H1 (cell line): ENCODE measurements at places on chromosomes 16 and 17.

DNA sequence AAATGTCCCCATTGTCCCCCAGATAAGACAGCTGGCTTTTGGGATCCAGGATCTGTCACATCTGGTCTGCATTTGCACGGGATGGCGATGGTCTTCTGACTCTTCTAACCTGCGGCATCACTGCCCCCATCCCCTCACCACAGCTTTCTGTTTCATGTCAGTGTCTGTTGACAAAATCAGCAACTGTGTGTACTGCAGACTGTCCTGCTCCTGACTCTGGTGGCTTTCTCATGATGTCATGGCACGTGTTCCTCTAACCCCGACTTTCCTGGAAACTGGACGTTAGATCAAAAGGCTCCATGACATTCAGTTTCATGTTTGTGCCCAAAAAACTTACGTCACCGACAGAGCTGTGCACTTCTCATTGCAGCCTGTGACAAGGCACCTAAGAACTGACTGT is 30.1 kb upstream of the CPNE2 start:
- DNase-seq: no peak

GRCh38 chr17:27548369-27548768 is 82.6 kb upstream of the LGALS9 start:
- no peak for DNase-seq

DNA sequence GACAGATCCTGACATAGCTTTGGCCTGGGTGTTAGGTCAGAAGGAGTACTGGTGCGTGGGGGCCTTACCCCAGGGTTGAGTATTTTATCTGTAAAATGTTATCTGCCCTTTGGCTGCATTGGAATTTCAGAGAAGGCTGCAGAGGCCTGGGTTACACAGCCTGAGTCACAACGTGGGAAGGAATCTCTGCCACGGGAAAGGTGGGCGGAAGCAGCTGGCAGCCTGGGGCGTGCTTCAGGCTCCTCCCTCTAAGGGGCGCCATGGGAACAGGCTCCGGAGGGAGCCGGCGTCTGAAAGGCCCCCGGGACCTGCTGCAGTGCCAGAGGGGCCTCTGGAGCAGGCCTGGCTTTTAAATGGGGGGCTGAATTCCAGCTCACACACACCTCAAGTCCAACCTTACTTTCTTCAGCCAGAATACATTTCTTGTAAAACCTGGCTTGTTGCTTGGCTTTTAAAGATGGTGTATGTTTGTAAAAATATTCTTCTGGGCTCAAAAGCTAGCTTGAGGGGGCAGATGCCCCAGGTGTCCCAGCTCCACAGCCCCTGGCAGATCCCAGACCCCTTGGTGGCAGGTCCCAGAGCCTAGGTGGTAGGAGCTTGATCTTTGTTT is 142.2 kb downstream of the RAB11FIP4 start:
- peak; percentile 79 for DNase-seq

DNA sequence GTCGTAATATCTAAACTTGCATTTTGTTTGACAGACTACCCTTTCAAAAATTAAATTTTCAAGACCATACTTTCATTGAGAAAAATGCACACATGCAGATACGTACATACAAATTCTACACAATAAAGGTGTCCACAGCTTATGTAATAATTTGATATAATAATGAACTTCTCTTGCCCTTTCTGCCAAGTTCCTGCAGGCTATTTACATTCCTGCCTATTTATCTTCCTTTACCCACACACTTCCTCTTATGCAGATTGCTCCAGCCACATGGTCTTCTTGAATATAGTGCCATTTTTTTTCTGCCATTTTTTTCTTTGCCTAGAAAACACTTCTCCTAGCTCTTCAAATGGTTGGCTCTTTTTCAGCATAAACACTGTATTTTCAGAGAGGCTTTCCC is 826.9 kb upstream of the CDH8 start:
- DNase-seq: no peak

DNA sequence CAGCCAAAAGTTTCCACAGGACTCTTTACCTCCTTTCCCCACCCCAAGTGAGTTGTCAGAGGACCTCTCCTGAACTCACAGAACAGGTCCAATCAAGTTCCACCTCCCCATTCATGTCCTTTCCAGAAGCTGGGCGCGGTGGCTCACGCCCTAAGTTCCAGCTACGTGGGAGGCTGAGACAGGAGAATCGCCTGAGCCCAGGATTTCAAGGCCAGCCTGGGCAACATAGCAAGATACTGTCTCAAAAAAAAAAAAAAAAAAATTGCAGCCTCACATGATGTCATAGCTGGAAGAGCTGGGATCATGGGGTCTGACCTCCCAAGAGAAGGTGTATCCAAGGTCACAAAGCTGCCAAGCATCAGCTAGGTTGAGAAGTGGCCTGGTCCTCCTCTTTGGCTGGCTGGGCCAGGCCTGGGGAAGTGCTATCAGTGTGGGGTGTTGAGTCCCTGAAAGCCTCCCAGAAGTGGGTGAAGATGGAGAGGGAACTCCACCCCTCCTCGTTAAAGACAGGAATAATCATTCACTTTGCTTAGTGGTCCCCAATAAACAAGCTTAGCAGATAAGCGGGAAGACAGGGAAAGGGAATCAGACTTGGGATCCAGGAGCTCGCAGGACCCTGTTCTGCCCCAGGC is 5.5 kb upstream of the MNT start:
- DNase-seq: no peak

GRCh38 chr17:73586921-73587602 is 57.2 kb downstream of the SDK2 start:
- no peak for DNase-seq

- no peak for DNase-seq
Observed at GRCh38 chr17:81941484-81942166, 4.5 kb upstream of the PYCR1 start.

GRCh38 chr17:18380471-18381157 is 3.0 kb downstream of the EVPLL start:
- DNase-seq: no peak

DNA sequence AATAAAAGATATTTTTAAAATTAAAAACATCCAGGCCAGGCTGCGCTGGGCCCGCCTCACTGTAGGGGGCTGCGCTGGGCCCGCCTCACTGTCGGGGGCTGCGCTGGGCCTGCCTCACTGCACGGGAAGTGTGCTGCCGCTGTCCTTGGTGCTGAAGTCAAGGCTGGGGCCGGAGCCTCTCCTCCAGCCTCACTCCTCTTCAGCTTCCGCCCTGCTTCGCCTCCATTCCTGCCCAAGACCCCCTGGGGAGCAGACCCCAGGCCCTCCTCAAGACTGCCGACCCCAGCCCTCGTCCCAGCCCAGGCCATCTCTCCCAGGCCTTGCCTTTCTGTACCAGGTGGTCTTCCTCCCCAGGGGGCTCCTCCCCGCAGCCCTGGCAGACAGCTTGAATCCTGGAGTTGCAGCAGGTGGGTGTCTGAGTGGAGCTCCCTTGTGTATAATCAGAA is 26.2 kb downstream of the ENDOV start:
- no peak for DNase-seq

DNA sequence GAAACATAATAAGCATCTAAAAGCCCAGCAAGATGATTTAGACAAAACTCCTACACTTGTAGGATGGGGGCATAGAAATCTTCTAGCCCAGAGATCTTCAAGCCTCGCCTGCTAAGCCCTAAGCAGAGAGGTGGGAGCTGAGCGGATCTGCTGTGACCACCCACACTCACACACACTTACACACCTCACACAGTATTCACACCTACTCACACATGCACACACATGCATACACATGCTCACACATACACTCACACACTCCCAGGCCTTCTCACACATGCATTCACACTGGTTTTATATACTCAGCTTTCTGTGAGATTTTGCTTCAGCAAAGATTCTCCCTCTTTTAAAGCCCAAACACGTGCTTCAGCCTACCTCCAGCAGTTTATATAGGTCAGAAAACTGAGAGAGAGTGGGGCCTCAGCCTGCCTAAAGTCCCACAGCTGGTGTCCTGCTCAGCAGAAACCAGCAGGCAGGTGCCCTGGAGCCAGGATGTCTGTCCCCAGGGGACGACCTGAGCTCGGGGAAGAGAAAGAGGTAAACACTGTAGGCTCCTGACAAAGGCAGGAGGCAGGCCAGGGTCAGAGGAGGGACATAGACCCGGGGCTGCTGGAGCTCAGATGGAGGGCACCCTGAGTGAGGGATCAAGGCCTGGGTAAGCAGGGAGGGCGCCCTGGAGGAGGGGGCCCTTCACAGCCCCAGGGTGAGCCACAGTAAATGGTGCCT is 12.0 kb upstream of the KRT19 start:
- DNase-seq: no peak

- no peak for DNase-seq
Observed at GRCh38 chr17:33120103-33120502, 128.5 kb downstream of the SPACA3 start.

GRCh38 chr17:72516772-72517399 is 396.1 kb downstream of the SOX9 start:
- no peak for DNase-seq

DNA sequence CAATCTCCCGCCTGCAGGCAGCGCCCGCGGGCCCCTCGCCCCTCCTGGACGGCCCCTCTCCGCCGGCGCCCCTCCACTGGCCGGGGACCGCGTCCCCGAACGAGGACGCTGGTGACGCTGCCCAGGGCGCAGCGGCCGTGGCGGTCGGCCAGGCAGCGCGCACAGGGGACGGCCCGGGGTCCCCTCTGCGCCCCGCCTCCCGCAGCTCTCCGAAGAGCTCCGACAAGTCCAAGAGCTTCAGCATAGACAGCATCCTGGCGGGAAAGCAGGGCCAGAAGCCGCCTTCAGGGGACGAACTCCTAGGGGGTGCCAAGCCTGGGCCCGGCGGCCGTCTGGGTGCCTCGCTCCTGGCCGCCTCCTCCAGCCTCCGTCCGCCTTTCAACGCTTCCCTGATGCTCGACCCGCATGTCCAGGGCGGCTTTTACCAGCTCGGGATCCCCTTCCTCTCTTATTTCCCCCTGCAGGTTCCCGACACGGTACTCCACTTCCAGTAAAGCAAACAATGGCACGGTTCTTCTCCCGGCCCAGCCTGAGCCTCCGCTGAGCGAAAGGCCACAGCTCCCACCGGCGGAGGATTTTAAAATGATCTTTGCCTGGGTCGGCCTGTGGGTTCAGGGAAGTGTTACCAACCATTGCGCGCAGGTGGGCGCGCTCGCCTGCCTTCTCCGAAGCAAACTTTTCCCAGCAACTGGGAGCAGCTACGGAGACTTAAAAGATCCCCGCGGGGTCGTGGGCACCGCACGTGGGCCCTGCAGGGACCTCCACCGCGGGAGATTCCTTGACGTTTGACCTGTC is 1.1 kb downstream of the FOXL1 start:
- peak; percentile 56 for DNase-seq

DNA sequence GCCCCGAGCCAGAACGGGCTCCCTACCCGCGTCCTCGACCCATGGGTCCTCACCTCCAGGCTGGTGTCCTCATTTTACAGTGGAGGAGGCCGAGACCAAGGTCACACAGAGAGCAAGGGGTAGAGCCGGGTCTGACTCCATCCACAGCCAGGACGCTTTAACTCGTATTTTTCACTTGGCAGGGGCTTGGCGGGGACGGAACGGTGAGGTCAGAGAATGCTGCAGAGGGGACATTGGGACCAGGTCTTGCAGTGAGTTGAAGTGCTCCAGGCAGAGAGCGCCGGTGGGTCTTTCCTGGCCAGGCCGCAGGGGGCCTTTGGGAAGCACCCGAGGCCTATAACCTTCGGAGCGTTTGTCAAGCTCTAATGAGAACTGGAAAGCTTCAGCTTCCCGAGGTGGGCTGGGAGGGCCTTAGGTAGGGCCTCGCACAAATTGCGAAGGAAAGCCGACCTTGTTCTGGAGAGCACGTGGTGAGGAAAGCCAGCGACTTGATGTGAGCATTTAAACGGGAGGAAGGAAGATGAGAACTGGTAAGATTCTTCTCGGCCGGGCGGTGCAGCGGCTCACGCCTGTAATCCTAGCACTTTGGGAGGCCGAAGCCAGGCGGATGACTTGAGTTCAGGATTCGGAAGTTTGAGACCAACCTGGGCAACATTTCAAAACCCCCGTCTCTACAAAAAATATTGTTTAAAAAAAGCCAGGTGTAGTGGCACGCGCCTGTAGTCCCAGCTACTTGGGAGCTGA is 908 bp upstream of the CLUH start:
- DNase-seq: no peak

DNA sequence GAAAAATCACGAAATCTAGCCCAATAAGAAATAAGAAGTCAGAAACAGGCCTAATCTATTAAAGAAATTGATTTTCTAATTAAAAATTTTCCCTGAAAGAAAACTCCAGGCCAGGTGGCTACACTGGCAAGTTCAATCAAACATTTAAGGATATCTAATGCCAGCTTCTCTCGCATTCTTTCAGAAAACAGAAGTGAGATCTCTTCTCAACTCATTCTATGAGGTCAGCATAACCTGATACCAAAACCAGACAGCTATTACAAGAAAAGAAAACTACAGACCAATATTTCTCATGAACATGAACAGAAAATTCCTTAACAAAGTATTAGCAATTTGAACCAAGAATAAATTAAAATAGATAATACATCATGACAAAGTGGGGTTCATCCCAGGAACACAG is 52.4 kb downstream of the AXIN2 start:
- no peak for DNase-seq

DNA sequence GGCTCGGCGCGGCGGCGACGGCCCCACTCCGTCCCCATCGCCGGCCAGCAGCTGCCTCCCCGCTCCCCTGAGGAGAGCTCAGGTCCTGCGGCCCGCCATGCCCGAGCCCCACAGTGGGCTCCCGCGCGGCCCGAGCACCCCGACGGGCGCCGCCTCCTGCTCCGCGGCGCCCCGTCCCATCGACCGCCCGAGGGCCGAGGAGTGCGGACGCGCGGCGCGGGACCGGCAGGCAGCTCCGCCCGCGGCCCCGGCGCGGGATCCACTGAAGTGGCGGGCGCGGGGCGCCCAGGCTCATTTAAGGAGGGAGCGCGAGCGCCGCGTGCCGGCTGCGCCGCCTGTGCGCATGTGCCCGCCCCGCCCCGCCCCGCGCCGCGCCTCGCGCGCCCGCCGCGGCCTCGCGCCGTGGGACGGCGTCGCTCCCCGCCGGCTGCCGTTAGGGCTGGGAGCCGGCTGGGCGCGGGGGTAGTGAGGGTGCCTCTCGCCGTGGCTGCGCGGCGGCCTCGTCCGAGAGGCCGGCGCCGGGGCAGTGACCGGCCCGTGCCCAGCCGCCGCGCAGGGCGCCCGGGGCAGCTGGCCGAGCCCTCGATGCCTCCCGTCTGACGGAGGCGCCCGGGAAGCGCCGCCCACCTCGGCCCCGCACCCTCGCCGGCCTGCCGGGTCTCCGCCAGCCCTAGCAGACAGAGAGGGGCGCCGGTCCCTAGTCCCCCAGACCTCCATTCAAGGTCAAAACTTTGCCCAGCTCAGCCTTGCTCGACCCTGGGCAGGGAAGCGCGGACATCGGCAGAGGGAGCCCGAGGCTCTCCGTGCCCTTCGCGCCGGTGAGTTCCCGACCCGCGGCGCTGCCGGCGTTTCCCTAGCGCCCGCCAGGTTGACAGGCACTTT is at the start of gene NETO2:
Gene NETO2 (minus strand): TSS at position 269 of the 882 bp plus-strand sequence. CDS start 333 bp downstream, outside the sequence.
- DNase-seq: peak; percentile 80

GRCh38 chr17:77085926-77086432 is 54.8 kb upstream of the SEC14L1 start:
- DNase-seq: peak; percentile 54

GRCh38 chr16:83743241-83743640 is 64.5 kb upstream of the HSBP1 start:
- DNase-seq: no peak

- no peak for DNase-seq
Observed at GRCh38 chr17:68572138-68572842, 28.9 kb downstream of the FAM20A start.

- no peak for DNase-seq
Observed at GRCh38 chr17:41009936-41010335, 1.0 kb upstream of the KRTAP3-1 start.

- no peak for DNase-seq
Observed at GRCh38 chr17:63381101-63381729, 64.9 kb downstream of the CYB561 start.
